Transverse colon (tissue), 4 donors: ENCODE measurements at places on chromosomes 4 and X.

DNA sequence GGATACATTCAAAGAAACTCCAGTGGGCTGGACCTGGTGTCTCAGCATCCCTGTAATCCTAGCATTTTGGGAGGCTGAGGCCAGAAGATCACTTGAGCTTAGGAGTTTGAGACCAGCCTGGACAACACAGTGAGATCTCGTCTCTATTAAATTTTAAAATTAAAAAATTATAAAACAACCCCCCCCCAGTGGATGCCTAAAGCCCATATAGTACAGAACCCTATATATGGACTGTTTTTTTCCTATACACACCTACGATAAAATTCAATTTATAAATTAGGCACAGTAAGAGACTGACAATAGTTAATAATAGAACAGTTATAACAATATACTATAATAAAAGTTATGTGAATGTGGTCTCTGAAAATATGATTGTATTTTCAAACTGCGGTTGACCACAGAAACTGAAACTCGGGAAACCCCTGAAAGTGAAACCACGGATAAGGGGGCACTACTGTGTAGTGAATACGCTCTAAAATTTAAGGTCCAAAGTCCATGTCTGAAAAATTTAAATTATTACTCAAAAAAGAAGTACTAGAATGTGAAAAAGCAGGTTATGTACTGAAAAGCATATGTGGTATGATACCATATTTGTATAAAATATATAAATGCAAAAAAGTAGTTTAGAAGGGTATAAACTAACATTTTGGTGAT lies 2.0 kb downstream of the SMIM14 start:
- H3K36me3 ChIP-seq, result no peaks in the 10 kb centered on the region
- H3K4me3 ChIP-seq, result peak overlapping the region; percentile 58
- DNase-seq, result no peak
- H3K27ac ChIP-seq, result peak overlapping the region; percentile 99

- no peak for DNase-seq
- no peaks in the 10 kb centered on the region for H3K27me3 ChIP-seq
- H3K4me1 ChIP-seq, result peaks cover 8% of the 10 kb centered on the region
- peaks cover 42% of the 10 kb centered on the region for H3K36me3 ChIP-seq
Observed at GRCh38 chr4:1231637-1232360, 17.1 kb downstream of the CTBP1 start.

DNA sequence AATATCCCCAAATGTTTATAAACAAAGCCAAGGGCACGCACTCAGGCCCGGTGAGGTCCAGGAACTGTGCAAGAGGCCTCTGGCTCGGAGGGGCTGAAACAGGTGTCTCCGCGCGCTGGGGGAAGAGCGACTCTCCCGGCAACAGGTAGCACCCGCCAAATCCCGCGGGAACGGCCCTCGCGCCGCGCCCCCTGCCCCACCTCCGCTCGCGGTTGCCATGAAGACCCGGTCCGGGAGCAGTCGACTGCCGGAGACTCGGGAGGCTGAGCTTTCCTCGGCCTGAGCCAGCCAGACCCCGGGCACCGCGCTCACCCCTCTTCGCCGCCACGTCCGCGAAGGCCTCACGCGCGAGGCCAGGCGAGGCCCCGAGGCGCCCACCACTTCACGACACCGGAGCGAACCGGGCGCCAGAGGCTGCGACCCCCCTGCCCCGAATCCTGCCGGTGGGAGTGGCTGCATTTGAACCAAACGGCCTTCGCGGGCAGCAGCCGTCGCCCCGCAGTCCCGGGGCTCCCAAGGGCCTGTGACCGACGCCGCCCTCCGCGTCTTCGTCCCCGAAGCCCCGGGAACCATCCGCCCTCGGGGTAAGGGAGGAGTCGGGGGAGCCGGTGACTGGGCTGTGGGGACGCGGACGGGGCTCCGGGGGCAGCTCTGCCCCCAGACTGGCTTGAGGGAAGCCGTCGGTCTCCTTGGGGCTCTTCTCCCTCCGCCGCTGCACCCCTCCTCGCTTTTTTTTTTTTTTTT lies at the start of gene NSUN7:
TSS of gene NSUN7 (plus strand) at position 239 of the 744 bp plus-strand sequence. CDS start 739 bp downstream, outside the sequence.
- H3K36me3 ChIP-seq, result no peaks in the 10 kb centered on the region
- H3K27ac ChIP-seq, result peak within 1 kb of the TSS; percentile 81
- H3K4me1 ChIP-seq, result no peaks in the 10 kb centered on the region
- H3K27me3 ChIP-seq, result no peaks in the 10 kb centered on the region
- peak within 1 kb of the TSS; percentile 63 for H3K4me3 ChIP-seq

DNA sequence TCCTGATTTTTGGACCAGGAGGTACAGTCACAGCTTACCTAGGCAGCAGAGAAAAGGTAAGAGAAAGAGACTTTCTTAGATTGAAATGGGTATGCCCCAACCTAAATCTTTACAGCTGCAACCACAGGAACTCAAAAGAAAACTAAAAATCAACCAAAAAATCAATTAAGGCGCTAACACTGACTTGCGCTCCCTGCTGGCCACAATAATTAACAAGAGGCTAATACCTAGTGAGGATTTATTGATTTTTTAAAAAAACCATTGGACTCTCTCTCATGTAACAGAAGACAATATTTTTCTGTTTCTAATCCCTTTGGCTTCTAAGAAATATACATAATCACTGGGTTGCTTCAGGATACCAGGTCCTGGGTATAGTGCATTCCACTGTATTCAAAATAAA lies 153.9 kb upstream of the TENM3 start:
- no peaks in the 10 kb centered on the region for H3K4me1 ChIP-seq
- no peak overlapping the region for H3K4me3 ChIP-seq
- DNase-seq, result no peak
- H3K27me3 ChIP-seq, result no peaks in the 10 kb centered on the region

DNA sequence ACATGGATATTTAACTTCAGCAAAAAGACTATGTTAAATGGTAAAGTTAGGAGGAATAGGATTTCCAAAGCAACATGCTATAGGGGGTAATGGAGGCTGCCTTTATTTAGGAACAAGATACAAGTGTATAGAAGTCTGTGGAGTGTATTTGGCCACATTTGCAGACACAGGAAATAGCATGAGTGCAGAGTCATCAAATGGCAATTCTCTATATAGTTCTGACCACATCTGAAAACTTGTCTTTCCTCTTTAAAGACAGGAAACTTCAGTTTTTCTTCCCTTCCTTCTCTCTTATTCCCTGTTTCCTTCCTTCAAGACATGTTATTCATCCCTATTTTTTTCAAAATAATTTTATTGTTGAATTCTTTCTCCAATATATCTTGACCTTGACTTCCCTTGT lies 119.3 kb upstream of the PITX2 start:
- H3K27me3 ChIP-seq, result no peaks in the 10 kb centered on the region
- H3K27ac ChIP-seq, result no peak overlapping the region
- no peaks in the 10 kb centered on the region for H3K4me1 ChIP-seq

DNA sequence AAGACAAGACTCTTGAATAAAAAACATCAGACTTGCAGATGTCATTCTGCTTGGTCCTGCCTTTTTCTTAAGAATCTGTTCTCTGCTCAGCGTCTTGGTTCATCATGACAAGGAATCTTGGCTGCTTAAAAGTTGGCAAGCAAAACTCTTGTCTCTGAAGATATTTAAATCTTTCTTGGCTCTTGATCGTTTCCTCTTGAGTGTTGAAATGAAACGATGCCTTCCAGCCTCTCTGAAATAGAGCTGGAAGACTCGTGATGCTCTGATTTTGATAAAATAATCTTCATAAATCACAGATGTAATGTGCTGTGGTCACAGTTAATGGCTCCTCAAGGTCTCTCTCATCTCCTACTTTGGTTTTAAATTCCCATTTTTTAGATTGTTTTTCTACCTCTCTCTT lies 39.9 kb upstream of the TMEM192 start:
- H3K27me3 ChIP-seq, result no peaks in the 10 kb centered on the region
- H3K4me1 ChIP-seq, result no peaks in the 10 kb centered on the region
- H3K36me3 ChIP-seq, result no peaks in the 10 kb centered on the region
- no peak for DNase-seq

- no peaks in the 10 kb centered on the region for H3K27me3 ChIP-seq
- H3K4me1 ChIP-seq, result peaks cover 14% of the 10 kb centered on the region
- DNase-seq, result no peak
- no peak overlapping the region for H3K4me3 ChIP-seq
- H3K27ac ChIP-seq, result no peak overlapping the region
Observed at GRCh38 chr4:113996599-113997177, 17.2 kb upstream of the ARSJ start.

GRCh38 chr4:126776361-126776760 lies 856.4 kb upstream of the INTU start:
- no peaks in the 10 kb centered on the region for H3K27me3 ChIP-seq
- no peak overlapping the region for H3K27ac ChIP-seq
- no peaks in the 10 kb centered on the region for H3K36me3 ChIP-seq
